ENCODE measurements at places on chromosomes 1 and 21.

GRCh38 chr1:98500324-98500723 lies 161.2 kb upstream of the SNX7 start:
- no peak for DNase-seq

- DNase-seq: no peak
These were observed 267.2 kb upstream of the PLXNA2 start for GRCh38 chr1:208511242-208511860.

DNA sequence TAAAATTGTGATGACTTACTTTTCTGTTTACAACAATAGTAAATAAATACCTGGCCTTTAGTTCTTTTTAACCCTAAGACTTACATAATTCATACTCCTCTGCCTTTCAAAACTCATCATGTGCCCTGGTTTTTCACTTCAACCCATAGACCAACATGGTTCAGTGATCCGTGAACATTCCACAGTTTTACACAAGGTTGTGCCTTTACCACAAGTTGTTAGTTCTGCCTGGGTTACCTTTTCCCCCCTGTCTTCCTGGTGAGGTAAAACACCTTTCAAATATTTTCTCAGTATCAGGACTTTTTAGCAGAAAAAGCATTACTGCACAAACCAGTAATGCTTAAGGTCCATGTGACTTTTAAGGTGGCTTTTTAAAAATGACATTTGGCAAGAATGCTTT lies 1466.4 kb downstream of the PLA2G4A start:
- no peak for DNase-seq

- DNase-seq: no peak
These were observed 744.1 kb upstream of the CHRM3 start for GRCh38 chr1:238642231-238642630.

DNA sequence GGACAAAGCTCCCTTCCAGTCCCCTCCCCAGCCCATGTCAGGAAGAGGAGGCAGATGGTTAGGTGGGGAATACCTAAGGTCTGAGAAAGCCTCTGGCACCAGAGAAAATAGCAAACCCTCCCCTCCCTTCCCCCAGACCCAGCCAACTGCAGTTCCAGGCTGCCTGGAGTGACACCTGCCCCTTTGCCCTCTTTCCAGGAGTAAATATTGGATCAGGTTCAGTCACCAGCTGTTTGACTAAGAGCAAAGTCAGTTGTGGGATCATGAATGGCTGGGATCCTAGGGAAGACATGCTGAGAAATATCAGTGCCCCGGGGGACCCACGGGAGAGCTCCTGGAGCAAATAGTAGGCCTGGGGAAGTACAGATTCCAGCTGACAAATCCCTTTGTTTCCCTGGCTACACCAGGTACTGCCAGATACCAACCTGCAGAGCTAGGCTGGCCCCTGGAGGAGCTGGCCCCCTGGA lies 12.2 kb upstream of the CDK18 start:
- no peak for DNase-seq

All from activated CD4-positive, alpha-beta T cell treated with anti-CD3 and anti-CD28 coated beads, Interleukin-2, amount 50 U/mL, for 48 hours (primary cell).